Right renal pelvis (tissue), 4 donors: ENCODE measurements at places on chromosomes 6 and 20.

DNA sequence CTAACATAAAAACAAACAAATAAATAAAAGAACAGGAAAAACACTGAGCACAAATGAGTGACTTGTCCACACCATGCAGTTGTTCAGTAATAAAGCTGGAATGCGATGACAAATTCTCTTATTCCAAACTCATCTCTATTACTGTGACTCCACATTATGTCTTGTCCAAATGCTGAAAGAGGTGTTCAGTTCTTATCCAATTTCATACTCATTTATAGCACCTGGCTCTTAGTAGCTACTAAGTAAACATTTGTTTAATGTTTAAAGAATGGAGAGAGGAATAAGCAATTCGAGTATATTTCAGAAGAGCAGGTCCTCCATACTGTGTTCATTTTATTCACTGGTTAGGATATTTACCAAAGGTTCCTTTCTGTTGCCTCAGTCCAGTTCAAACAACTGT is 439.0 kb upstream of the JAG1 start:
- DNase-seq: no peak

DNA sequence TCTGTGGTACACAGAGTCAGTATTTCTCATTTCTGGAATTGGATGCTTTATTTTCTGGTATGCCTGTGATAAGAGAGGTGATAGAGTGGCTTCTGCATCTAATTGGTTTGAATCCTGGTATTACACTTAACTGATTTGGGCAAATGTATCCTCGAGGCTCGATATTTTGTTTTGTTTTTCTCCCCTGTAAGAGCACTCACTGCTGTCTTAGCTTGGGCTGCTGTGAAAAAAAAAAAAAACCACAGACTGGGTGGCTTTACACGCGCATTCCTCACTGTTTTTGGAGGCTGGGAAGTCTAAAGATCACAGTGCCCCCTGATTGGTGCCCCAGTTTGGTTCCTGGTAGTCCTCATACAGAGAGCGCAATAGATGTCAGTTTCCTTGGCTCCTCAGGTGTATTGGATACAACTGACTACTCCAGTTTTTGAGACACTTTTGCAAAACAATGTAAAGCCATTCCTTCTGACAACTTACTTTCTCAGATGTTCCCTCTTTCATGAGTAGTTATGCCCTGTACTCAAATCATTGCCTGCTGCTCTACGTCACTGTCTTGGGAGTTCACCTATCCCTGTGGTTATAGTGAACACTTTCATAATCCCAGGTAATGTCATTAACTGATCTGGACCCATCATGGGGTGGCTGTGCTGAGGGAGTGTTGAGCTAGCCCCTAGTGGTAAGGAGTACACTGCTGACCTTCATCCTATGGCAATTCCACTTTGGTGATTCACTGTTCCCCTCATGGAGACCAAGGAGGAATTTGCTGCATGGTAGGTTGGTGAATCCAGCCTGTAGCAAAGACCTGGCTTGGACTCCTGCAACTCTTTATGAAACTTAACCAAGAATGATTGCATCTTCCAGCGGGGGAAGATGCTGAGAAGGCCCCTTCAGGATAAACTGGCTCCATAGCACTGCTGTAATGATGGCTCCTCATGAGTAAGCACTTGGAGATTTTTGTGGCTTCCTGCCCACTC is 3.5 kb upstream of the ACAT2 start:
- no peak for DNase-seq

DNA sequence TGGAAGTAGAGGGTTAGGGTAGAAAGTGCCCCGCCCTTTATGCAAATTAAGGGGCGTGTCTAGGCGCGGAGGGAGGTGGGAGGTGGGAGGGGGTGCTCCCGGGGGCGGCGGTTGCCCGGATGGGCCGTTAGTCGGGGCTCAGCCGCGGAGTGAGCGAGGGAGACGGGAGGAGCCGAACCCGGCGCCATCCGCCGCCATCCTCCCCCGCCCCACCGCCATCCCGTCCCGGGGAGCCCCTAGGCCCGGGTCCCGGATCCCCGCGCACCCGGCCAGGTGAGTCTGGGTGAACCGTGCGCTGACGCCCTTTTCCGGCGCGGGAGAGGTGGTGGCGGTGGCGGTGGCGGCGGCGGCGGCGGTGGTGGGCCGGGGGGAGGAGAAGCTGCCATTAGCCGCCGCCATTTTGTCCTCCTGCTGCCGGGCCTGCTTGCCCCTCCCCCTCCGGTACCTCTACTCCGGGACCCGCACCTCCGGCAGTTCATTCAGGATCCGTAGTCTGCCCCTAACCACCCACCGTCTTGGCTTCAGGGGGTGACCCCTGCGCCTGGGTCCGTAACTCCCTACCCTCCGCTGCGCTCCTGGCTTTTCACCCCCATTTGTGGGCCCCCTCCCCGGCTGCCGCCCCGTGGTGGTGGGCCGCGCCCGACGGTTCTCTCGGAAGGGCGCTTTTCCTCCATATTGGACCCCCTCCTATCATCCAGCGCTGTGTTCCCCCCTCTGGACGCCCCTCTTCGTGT is at the start of gene PRRC2A:
PRRC2A (plus strand) TSS at position 130 of the 734 bp plus-strand sequence. CDS start 2,075 bp downstream, outside the sequence.
- DNase-seq: peak; percentile 44

DNA sequence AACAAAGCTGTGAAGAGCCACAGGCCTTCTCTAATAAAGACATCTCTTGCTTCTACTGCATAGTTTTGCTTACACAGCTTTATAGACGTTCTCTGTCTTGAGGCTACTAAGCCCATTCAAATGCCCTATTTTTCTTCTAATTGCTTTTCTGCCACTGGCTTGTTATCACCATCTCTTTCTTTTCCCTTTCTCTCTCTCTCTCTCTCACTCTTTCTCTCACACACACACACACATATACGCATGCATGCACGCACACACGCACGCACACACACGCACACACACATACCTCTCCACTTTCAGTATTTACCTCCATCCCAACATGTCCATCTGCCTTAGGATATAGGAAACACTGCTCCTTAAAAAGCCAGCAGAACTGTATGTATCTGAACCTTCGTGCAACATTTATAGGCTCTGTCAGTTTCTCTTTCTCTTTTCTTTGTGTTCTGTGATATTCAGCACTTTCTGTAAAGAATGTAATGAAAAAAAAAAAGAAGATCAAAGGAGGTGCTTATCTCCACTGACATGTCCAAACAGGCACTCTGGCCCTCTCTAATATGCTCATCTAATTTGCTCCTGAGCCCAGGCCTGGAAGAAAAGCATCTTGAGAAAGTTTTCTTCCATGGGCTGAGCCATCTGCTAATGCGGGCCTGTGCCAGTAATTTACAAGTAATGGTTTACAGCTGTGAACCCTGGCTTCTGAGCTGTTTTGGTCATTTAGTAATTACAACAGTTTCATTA is 1046.7 kb upstream of the MAP3K7 start:
- no peak for DNase-seq

- no peak for DNase-seq
Observed at GRCh38 chr6:163513570-163514166, 99.2 kb downstream of the QKI start.

- no peak for DNase-seq
Observed at GRCh38 chr6:40135491-40136072, 201.3 kb upstream of the MOCS1 start.

DNA sequence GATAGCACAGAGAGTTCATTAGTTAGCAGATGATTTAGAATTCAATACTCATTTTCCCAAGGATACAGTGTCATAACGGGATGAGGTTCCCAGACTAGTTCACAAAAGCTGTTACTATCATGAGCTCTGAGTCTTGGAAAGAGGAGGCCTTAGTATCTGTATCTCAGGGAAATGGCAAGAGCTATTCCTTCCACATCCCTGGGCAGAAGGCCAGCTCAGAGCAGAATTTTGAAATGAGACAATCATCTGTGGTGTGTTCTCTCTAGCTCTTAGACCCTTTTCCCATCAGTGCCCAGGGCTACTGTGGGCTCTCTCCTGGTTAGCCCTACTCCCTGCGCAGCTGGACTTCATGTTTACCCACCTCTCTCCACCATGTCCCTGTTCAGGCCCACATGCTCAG is 64.5 kb downstream of the JAG1 start:
- DNase-seq: no peak

DNA sequence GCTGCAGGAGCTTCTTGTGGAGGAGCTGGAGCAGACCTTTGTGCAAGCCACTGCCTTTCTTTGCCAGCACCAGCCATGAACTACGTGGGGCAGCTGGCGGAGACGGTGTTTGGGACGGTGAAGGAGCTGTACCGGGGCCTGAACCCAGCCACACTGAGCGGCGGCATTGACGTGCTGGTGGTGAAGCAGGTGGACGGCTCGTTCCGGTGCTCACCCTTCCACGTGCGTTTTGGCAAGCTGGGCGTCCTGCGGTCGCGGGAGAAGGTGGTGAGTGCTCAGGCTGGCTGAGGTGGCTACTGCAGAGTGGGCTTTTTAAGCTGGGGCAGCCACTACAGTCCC is 5.1 kb downstream of the LPIN3 start:
- DNase-seq: no peak

GRCh38 chr6:46056906-46057529 is 41.4 kb upstream of the CLIC5 start:
- no peak for DNase-seq

DNA sequence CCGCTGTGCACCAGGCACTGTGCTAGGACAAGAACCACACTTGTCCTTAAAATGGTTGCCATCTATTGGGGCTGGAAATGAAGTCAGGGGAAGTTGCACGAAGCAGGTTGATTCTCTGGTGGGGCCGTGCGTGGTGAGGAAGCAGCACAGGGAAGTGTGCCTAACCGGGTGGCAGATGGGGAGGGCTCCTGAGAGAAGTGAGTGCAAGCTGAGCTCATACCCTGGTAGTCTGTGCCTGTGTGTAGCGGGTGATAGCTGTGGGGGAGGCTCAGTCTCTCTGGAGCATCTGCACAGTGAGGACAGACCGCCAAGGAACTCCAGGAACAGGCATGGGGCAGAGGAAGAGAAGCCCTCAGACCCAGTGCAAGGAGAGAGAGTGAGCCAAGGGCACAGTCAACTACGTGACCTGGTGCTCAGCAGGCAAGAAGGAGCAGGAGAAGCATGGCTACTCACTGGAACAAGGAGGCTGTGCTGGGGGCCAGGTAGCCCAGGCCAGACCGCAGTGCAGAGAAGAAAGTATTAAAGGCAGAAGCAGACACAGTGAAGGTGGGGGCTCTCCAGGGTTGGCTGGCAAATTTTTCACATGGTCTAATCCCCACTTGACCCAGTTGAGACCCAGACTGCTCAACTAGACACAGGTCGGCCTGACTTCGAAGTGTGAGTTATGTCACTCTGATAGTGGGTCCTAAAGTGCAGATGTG is 155.0 kb downstream of the CDH26 start:
- DNase-seq: no peak

DNA sequence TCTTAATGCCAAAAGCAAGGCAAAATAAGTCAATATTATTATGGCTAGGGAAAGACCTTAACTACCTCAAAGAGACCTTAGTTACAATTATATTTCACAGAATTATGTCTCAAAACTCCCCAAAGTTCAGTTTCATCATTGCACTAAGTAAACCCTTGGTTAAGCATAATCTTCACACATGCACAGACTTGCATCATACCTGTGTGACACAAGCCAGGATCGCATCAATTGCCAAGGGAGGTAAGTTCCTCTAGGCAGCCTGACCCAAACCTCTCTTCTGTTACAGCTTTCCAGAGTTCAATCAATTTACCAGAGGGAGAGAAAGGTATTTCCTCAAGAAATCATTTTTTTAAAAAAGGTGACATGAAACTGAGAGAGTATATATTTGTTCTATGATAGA is 31.9 kb upstream of the PRSS35 start:
- no peak for DNase-seq

DNA sequence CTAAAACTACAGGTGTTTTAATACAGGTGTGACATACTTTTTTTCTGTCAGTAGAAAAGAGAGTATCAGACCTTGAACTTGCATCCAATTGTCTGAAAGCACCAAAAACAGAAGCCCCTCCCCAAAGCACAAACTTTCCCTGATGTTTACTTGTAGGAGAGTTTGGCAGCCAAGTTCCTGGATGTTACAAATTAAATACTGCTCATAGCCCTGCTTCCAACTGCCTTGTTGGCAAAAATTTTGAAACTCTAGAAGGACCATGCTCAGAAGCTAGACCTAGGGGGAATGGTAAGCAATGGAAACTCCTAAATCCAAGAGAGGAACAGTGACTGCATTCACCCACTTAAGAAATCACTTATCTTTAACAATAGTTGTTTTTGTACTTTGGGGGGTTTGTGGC is 17.0 kb upstream of the ARG1 start:
- no peak for DNase-seq

- DNase-seq: no peak
Observed at GRCh38 chr20:259981-260380, 2.5 kb downstream of the DEFB132 start.

DNA sequence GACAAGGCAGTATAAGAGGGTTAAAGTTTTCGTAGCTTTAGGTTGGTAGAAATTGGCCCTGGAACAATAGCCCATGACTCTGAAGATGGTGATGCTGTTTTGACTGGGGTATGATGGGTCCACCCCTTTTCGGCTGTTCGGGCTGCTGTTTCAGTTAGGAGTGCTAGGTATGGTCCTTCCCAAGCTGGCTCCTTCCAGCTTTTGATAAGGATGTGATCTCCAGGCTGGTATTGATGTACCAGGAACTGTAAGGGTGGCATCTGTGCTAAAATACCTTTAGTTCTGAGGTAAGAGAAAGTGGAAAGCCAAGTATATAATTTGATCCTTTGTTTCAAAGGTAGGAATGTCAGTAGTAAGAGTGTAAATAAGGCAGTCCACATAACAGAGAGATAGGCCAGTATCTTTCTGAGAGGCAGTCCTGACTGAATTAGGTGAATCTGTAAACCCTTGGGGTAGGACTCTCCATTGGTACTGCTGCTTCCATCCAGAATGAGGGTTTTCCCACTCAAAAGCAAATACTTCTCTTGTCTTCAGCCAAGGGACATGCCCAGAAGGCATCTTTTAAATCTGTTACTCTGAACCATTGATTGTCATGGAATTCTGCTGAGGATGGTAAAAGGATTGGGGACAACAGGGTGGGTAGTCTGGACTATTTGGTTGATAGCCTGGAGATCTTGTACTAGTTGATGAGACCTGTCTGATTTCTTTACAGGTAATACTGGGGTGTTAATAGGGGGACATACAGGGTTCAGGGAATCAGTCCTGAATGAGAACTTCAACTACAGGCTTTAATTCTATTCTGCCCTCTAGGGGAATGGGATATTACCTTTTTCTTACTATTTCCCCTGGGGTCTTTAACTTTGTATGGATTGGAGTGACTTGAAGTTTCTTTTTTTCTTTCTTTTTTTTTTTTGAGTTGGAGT is 6.1 kb upstream of the ZNFX1 start:
- no peak for DNase-seq

DNA sequence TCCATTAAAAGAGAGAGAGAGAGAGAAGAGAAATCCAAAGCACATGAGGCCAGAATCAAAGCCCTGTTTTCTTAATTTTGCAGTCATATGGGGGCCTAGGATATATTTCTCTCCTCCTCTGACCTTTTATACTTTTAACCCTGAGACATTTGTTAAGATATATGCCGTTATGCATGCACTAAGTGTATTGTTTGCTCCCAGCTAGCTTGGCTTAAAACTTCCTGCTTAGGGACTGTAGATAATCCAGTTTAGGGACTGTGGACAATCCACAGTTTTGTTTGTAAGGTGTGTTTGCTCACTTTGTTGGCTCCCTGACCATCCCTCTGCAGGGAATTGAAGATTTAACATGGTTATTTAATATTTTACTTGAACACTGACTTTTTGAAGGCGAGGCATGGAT is 166.3 kb upstream of the TSHZ2 start:
- DNase-seq: no peak

DNA sequence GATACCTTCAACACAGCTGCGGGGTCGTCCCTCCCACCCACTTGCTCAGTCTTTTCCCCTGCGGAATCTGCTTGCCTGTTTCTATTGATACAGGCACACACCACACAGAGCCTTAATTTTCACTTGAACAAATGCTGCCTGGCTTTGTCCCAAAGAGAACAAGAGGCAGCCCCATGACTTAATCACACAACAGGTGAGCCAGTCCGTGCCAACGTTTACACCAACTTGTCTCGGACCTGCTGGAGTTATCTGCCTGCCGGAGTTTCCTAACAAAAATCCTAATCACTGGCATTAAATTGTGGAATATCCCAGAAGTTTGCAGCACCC is 186.8 kb upstream of the RREB1 start:
- no peak for DNase-seq
